Umbilical cord (tissue), 2 donors: ENCODE measurements at places on chromosomes 7 and 10. TPM values are rescaled to one million over a fixed set of nuclear protein-coding genes. Genes with fewer than 3 reads are reported as not detected.

PRLHR gene
- total RNA-seq = 1.4 TPM

TLL2 gene
- 1.2 TPM for total RNA-seq

EPDR1 gene
- total RNA-seq = 13.0 TPM

MAD1L1 gene
- 23.8 TPM for total RNA-seq

CYP2E1 gene
- total RNA-seq = 0.72 TPM

ERVW-1 gene
- total RNA-seq = 5.5 TPM

CPED1 gene
- 64.8 TPM for total RNA-seq

THNSL1 gene
- total RNA-seq = 7.9 TPM

GRCh38 chr10:46232084-46232483 lies 54.7 kb upstream of the ANTXRL start:
- DNase-seq = no peak

DNA sequence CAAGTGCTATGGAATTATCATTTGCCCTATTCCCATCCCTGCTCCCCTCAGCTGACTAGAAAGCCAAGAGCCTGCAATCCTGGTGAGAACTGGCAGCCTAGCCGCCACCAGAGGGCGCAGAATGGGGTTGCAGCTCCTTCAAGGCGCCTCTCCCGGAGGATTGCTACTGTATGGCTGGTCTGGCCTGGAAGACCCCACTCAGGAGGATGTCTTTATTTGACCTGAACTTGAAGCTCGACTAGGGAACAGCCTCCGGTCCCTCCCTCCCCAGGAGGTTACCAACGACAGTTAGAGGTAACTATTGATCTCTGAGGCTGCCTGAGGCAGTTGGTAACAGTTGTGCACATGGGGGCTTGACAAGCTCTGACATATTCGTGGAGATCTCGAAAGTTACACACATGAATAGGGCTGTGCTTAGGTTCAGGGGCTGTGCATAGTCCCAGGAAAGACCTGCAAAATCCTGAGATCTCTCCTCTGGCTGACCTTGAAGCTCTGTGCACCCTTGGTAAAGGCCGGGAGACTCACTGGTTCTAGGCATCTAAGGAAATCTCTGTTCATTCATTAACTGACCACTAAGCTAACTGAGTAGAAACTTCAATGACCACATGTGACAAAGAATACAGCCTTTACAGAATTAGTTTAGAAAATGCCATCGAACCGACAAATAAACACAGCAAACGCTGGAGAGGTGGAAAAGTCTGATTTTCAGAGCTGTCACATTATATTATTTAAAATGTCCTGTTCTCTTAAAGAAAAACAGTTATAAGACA lies 65.7 kb downstream of the TSPAN12 start:
- DNase-seq = peak; percentile 68

DNA sequence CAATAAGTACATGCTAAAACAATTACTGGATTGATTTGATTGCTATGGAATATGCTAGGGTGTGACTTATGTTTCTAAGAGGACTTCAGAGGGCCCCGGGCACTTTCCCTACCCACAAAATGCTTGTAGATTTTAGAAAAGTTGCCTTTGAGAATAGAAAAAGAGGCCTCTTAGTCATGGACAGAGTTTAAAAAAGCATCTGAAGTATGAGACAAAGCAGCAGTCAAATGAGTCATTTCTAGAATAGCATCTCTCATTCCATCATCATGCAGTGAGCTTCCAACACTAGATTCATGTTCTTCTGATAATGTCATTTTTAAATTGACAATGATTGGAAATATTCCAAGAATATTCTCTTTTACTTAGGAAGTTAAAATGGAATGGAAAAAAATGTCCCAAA lies 675.1 kb upstream of the PCDH15 start:
- DNase-seq = peak; percentile 30

GRCh38 chr7:1458683-1459511 lies at the start of gene MICALL2:
Gene MICALL2 (minus strand): TSS chr7:1459470. CDS start chr7:1459326, 144 bp downstream.
- DNase-seq = peak; percentile 70

DNA sequence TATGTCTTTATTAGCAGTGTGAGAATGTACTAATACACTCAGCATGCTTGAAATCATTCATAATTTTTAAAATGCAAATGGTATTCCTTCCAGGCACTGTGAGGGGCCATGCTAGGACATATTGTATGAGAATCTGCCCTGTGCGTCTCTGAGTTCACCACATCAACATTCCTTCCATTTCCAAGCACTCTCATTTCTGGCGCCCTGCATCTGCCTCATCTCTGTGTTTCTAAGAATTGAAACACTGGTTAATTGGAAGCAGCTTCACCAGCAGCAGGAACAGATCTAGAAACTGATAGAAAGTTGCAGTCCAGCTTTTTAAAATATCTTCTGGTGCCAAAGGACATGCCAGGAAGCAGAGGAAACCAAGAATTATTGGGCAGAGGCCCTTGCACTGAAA lies 555.9 kb upstream of the DPP6 start:
- DNase-seq = no peak

- peak; percentile 50 for DNase-seq
Measured at GRCh38 chr7:129343099-129343700, 91.0 kb upstream of the STRIP2 start.

DNA sequence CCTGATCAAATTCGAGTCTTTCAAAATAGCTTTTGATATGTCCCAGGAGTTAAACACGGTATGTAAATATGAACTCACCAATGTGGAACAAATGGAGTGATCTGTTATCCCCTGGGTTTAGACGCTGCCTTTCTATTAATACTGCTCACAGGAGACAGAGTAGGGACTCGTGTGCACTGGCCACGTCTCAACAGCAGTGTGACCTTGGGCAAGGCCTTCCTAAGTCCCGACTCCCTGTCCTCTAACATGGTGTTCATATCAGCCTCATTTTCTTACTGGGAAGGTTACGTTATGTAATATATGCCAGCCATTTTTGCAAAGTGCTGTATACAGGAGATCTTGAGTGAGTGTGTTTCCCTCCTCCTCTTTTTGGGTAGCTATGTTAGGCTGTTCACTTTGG lies 1.8 kb downstream of the WDR37 start:
- DNase-seq = no peak

- DNase-seq = no peak
Measured at GRCh38 chr7:94883616-94884015, 23.8 kb upstream of the PPP1R9A start.

GRCh38 chr7:17991866-17992648 lies 35.6 kb downstream of the PRPS1L1 start:
- no peak for DNase-seq

DNA sequence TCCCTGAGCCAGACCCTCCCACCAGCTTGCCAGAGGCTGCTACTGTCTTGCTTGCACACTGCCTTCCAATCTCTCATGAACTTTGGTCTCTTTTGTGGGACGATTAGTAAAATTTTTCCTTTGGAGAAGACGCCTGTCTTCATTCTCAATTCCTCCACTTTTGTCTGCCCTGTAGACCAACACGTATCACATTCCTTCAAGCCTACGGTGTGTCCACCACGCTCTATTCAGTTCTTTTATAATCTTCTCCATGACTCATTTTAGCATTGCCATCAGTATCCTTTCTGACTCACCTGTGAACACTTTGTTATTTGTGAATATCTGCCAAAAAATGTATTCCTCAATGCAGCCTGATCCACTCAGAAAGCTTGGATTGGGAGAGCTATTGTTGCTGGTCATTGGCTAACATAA lies 1.4 kb downstream of the GIMAP5 start:
- no peak for DNase-seq

DNA sequence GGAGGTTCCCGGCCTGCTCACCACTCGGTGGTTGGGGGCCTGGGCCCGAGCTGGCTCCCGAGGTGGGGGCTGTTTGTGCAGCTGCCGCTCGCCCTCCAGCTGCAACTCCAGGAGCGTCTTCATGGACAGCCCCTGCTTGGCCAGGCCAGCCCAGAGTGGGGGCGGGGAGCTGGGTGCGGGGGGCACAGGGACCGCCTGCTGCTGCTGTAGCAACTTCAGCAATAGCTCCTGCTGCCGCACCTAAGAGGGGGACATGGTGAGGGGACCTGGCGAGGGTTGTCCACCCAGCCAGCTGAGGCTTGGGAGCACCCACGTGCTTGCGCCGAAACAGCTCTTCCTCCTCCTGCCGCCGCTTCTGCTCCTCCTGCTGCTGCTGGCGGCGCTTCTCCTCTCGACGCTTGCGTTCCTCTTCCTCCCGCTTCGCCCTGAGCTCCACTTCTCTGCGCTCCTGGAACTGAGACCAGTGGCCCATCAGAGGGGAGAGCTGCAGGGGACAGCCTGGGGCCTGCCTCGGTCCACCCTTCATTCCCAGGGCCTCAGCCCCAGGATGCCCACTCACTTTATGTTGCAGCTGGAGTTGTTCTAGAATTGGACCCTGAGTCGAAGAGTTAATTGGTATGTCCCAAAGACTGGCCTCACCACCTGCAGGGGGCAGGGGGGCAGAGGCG lies 9.6 kb downstream of the GNB2 start:
- no peak for DNase-seq

DNA sequence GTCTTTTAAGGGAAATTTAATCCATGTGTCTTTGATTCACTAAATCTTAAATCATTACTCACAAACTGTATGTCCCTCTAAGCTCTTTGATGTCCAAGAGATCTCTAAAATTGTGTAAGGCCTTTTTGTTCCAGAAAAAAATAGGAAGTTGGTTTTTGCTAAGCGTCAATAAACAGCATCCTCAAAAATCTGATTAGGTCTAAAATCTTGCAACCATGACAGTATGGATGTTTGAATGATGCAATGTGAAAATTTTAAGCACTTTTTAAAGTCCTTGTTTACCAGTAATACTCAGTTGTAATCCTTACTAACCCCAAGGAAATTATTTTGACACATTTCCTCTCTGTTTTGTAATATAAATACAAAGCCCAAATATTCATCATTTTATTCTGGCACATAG lies 6.8 kb downstream of the MET start:
- no peak for DNase-seq

- DNase-seq = no peak
Measured at GRCh38 chr10:5670662-5671375, 4.4 kb upstream of the ASB13 start.

DNA sequence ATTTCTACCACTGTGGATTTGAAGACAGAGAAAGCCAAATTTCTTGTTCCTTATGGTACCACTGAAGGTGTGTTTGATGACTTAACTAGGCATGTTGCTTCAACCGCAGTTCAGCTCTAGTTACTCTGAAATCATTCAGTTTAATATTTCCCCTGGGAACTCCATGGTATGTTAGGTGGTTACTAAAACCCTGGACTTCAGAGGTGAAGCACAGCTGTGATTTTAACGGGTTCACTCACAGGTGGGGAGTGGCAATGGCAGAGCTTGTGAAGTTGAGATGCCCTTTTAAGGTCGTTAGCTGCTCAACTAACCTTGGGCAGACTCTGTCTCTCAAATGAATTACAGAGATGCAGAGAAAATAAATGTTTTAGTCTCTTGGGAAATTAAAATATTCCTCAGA lies 163.6 kb upstream of the PHYHIPL start:
- DNase-seq = no peak
